ENCODE measurements at places on chromosomes 2 and 18.

DNA sequence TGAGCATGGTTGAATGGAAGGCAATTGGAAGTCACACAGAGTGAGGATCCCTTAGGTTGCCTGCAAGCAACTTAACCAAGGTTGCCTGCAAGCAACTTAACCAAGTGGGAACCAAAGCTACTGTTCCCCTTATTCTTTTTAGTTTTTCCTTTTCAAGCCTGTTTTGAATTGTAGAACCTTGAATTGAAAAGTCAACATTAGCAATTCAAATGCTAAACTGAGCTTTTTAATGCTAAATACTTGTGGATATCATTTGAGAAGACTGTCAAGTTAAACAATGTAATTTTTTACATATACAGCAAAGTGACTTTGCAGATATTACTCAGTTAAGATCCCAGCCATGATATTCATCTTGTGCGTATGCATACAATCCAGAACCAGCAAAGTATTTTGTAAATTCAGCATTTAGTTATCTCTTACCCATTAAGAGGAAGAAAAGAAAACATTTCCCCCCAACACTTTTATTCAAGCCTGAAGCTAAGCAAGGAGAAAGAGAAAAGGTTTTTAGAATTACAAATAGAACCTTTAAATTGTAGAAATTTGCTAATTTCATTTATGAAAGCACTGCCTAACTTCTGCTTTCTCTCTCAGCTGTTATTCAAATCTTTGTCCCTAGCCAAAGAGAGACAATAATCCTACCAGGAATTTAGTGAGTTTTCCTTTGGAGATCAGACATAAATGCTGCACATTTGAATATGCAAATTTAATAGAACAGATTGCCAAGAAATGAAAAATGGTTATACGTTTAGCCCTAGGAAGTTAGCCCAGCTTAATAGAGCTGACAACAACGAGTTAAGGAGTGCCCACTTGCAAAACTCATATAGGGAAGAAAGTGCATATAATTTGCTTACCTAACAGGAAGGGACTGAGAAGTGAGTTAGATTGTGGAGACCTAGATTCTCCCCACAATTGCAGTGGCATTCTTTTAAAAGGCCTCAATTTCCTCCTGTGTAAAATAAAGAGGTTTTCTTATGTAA, 643.2 kb upstream of the PIK3C3 start:
- DNase-seq: no peak

GRCh38 chr2:219273937-219274336, 5.2 kb upstream of the DNAJB2 start:
- no peak for DNase-seq

DNA sequence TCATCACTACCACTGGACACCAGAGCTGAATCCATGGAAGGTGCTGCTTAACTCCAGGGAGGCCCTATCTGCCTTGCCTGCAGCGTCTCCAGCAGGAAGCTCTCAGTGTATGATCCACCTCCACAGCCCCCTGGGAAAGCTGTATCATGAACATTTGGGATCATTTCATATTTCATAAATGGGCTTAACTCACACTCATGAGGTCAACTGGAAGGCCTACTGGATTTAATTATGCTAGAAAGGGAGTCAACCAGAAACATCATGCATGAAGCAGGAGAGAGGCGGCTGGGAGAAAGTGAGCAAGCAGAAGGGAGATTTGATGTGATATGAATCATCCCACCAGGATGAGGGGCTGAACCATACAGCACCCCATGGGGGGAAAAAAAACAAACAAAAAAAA, 537.7 kb downstream of the TNS1 start:
- DNase-seq: no peak

- DNase-seq: no peak
These were observed 175.1 kb downstream of the PTPRM start for GRCh38 chr18:7742224-7742623.

DNA sequence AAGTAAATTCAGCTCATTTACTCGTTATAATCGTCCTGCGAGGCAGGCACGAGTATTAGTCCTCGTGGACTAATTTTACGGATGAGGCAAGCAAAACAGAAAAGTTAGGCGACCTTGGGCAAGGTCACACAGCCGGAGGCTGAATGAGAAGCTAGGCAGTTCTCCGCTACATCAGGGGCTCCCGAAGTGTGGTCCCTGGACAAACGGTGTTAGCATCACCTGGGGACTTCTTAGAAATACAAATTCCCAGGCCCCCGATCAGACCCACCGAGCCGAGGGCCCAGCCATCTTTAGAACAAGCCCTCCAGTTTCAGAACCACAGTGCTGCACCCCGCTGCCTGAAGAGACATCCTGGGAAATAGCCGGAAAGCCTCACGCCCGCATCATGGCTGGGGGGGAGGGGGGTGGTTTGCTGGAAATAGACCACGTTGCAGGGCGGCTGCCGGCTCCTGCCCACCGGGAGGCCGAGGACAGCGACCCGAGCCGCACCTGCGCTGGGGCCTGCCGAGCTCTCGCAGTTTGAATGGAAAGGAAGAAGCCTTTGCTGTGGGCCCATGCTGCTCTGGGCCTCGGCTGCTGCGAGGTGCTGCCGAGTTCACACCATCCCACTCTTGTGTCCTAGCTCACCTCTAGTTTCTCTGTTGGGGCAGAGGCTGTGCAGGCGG, 72.2 kb downstream of the TFCP2L1 start:
- no peak for DNase-seq

DNA sequence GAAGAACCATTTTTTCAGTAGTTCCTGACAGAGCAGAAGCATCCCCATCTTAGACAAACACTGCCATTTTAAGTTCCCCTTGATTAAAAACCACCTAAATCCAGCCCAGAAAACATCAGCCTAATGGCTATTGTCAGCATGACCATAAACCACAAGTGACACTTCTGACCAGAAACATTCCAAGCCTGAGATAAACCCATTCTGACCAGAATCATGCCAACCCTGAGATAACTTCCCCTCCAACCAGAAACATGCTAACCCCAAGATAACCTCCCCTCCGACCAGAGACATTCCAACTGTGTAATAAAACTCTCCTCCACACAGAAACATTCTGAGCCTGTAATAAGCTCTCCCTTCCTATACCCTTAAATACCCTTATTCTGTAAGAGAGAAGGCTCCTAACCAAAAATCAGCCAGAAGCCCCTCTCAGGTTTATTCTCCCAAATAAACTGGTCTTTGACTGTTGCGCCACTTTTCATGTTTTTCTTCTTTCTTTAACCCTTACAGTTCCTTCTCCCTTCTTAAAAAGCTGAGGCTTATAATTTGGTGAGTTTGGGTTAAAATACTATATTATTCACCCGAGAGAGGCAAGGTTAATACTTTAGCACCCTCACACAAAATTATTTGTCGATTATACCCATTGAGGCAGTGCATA, 149.7 kb downstream of the HNMT start:
- no peak for DNase-seq

DNA sequence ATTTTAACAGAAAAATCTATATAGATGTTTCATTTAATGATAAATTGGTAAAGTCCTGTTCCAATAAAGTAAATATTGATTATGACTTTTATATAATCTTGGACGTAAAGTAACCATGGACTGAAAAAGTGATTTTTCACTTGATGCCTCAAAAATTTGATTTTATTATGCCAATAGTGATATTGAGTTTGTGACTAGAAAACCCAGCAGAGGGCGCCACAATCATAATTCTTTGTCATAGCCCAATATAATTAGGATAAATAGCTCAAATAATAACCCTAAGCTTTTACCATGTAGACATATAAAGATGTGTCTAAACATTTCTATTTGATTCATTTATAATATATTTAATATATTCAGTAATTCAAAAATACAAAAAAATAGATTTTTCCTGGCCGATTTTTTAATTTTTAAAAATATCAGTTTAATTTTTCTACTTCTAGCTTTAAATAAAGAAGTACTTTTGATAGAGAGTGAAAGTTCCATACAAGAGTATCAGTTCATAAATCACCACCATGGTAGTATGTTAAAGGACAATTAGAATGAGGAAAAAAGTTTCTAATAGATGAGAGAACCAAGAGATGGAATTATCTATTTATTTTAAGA, 30.7 kb downstream of the CAMKMT start:
- DNase-seq: peak; percentile 71

- peak; percentile 55 for DNase-seq
These were observed 121.1 kb downstream of the ACOXL start for GRCh38 chr2:110853516-110853915.

Measured in neural progenitor cell (in vitro differentiated cells).